ENCODE measurements at places on chromosomes 12 and 14.

DNA sequence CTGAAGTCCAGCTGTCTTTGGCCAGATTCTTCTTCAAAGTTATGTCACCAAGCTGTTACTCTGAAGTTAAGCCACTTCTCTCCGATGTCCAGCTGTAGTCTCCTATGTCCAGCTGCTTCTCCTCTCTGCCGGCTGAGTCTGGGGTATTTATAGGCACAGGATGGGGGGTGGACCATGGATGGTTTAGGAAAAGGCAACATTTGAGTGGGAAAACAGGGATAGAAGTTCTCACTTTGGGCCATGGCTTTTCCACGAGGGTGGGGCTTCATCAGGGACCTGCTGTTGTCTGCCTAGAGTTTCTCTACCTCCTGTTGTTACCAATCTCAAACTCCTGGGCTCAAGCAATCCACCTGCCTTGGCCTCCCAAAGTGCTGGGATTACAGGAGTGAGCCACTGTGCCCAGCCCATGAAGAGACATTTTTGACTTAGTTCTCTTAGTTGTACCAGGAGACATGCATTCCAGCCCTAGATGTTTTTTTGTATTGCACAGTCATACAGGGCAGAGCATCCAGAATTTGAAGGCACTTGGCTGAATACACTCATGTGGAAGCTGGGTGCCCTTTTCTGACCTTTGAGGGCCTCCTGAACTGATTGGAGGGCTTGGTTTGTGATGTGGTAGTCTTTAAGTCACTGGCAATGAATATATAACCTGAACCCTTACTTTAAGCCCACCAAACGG, 79.8 kb upstream of the HECTD1 start:
- DNase-seq = no peak

DNA sequence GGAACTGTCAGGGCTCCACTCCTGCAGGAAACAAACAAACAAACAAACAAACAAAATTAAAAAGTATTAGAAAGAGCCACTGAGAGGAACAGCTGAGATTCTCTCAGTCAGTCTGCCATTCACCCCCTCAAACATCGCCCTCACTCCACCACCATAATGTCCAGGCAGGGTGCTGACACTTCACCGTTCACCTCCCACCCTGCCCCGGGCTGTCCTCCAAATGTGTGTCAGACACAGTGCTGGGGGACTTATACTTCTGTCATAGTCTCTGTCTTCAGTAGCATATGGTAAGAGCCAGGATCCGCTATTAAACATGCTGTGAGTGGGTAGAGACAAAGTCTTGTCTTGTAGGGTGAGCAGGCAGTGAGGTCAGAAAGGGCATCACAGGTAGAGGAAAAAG, 28.3 kb downstream of the KRT18 start:
- no peak for DNase-seq

DNA sequence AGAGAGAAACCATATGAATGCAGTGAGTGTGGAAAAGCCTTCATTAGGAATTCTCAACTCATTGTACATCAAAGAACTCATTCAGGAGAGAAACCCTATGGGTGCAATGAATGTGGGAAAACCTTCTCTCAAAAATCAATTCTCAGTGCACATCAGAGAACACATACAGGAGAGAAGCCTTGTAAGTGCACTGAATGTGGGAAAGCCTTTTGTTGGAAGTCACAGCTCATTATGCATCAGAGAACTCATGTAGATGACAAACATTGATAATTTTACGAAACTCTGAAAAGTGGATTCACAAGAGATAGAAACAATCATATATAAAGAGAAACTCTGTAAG, 22.9 kb downstream of the ZNF268 start:
- no peak for DNase-seq

GRCh38 chr12:10178821-10179220, at the start of gene TMEM52B:
Gene TMEM52B, plus strand, starts transcription at chr12:10179032. Its CDS starts 543 bp downstream, at chr12:10179575.
- no peak for DNase-seq

GRCh38 chr12:46524778-46525177, 152.2 kb upstream of the SLC38A2 start:
- no peak for DNase-seq

DNA sequence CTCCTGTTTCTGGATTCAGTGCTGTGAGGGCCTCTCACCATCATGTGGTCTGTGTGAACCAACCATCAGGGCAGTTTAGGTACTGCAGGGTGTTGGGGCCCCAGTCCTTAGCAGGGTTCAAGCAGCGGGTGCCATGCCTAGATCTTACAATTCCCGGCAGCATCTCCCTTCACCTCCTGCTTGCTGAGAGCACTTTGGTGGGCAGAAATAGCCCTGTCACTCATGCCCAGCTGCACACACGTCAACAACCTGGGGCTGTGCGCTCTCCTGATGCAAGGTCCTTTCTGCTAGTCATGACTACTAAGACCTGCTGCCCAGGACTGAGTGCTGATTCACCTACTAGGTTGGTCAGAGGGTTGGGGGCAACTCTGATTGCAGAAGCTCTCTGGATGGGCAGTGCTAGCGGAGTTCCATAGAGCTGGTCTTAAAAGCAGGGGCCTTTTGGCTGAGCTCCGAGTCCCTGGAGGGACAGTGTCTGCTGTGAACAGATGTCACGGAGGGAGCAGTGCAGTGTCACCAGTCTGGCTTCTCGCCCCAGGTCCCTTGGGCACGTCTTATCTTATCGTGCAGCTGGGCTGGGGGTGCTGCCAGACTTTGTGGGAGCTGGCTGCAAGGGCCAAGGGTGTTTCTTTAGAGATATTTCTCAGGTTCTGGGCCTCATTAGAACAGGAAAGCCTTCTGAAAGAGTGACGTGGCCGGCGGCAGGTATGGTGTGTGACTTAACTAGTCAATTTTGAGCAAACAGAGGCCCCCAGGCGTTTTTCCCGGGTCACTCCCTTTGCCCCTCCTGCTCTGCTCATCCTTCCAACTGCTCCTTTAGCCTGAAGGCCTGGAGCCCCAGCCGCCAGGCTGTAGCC, 71.8 kb downstream of the NINJ2 start:
- DNase-seq = no peak

Measured in HuH-7.5 (cell line).